ENCODE measurements at places on chromosomes 7 and 10.

- DNase-seq, result no peak
These were observed 138.5 kb upstream of the MGMT start for GRCh38 chr10:129328546-129328945.

- no peak for DNase-seq
These were observed 533.0 kb upstream of the POT1 start for GRCh38 chr7:125462615-125463014.

- no peak for DNase-seq
These were observed 198.6 kb downstream of the TRIL start for GRCh38 chr7:28759475-28759971.

GRCh38 chr10:26520575-26520974, 82.4 kb downstream of the APBB1IP start:
- DNase-seq, result no peak

GRCh38 chr7:41730161-41730560, 27.3 kb upstream of the INHBA start:
- no peak for DNase-seq

DNA sequence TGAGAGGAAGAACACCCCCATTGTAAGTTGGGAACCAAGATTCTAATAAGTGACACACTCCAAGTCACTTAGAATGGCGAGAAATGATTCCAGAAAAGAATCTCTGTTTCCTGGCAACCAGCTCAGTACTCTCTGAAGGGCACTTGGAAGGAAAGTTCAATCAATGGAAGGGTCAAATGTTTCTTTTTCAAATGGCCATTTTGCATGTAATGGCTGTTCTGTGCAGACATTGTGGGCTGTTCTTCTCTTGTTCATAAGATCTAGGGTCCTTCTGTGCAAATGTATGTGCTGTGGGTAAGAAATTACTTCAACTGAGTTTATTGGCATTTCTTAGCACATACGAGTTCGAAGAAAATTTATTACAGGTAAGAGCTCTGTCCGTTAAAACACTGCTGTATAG, 145.3 kb downstream of the EVX1 start:
- no peak for DNase-seq

- no peak for DNase-seq
These were observed 31.4 kb downstream of the PARP12 start for GRCh38 chr7:140031364-140031763.

DNA sequence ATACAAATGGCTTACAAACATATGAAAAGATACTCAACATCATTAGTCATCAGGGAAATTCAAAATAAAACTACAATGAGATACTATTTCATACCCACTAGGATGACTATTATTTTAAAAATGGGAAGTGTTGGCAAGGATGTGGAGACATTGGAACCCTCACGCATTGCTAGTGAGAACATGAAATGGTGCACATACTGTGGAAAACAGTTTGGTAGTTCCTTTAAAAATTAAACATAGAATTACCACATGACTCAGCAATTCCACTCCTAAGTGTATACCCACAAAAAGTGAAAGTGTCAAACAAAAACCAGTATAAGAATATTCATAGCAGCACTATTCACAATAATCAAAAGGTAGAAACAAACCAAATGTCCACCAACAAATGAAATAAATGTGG, 48.5 kb upstream of the SHTN1 start:
- DNase-seq, result no peak

DNA sequence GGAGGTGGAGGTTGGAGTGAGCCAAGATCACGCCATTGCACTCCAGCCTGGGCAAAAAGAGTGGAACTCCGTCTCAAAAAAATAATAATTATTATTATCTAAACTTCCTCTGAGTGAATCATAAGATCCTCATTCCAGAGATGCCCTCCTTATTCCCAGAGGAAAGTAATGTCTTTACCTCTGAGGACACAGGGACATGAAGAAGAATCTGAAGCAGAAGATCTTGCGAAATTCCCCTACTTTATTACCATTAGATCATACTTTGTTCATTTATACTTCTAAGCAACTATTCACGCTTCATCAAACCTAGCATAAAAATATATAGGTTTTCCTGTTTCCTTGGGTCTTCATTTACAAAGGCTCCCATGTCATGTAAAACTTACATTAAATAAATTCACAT, 143.1 kb downstream of the ETV1 start:
- DNase-seq, result no peak

DNA sequence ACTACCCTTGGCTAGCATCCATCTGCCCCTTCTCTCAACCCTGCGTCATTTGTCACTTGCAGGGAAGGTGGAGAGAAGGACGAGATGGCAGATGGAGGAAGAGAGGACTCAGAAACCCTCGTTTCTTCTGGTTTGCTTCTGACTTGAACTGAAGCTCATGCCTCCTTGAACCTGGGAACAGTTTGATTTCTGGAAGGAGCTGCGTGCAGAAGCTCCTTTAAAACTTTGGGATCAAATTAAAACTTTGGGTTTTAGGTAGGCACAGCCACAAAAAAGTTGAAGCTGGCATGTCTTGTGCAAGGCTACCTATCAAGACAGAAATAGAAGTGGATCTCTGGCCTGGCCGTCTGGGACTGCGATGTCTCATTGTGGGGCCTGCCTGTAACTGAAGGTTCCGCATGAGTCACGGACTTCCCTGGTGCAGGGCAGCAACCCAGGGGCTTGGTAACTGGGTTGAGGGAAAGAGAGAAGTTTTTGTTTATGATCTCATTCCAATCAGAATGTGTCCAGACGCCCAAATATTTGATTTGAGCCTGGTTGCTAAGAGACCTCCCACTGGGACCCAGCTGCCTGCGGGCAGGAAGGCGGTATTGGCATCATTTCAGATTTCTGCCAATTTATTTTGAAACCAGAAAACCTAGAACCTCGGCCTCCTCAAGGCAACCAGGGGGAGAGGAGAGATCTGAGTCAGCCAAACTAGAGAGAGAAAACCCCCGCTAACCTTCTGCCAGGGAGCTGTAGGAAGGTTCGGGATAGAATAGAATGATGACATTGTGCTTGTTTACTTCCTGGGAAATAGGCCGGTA, 15.8 kb upstream of the CAMK1D start:
- DNase-seq, result peak; percentile 24

DNA sequence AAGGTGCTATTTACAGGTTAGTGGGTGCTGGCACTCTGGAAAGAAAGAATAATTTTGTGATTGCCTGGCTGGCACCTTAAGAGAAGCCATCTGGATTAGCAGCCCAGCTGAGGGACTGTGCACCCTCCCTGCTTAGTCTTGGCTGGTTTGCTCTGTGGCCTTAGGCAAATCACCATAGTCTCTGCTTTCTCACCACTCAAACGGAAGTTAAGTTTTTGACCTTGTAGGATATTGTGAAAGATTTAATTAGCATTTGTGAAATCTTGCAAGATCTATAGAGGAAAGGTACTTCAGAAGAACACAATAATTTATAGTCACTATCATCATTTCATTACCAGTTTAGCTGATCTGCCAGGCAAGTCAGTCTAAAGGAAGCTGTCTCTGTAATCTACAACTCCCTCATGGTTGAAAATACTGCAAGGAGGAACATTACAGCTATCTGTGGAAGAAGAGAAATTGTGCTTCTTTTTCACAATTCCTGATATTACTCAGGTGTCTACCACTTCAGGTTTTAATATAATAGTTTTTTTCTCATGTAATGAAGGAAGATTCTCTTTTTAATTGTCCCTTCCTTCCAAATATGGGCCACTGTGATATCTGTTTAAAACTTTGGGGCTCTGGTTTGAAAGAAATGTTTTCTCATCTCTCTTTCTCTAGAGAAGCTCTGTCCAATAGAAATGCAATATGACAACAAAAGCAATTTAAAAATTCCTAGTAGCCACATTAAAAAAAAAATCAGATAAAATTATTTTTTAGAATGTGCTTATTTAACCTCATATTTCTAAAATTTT, 219.6 kb downstream of the PTEN start:
- DNase-seq, result no peak

DNA sequence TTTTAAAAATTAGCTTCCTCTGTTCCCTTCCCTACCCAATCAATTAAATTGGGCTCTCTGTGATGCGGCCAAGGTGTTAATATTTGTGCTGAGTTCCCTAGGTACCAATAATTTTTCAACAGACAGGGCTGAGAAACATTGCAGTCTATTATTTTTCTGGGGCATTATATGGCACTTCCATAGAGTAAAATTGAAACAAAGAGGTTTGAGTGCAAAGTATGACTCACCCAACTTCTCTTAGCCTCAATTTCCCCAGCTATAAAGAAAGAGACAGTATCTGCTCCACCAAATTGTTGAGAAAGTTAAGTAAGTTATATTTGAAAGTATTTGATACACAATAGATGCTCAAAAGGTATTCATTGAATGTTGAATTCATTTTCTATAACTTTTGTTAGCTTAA, 74.9 kb downstream of the TES start:
- no peak for DNase-seq

DNA sequence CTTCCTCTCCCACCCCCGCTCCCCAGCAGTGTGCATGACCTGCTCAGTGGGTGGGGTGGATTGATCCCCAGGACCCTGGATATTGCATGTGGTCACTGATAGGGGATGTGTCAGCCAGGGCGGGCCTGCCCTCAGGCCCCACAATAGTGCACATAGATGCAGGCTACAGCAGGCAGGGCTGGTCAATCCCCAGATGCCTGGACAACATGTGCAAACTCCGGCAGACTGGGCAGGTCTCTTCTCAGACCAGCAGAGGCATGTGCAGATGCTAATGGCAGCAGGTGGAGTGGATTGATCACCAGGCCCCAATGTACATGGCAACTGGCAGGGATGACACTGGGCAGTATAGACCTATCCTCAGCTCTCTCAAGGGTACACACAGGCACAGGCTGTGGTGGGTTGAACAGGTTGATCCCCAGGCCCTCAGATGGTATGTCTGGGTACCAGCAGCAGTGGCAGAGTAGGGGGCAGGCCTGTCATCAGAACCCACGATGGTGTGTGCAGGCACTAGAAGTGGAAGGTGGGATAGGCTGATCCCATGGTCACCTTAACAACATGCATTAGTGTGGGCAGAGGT, 98.6 kb downstream of the LANCL2 start:
- no peak for DNase-seq

DNA sequence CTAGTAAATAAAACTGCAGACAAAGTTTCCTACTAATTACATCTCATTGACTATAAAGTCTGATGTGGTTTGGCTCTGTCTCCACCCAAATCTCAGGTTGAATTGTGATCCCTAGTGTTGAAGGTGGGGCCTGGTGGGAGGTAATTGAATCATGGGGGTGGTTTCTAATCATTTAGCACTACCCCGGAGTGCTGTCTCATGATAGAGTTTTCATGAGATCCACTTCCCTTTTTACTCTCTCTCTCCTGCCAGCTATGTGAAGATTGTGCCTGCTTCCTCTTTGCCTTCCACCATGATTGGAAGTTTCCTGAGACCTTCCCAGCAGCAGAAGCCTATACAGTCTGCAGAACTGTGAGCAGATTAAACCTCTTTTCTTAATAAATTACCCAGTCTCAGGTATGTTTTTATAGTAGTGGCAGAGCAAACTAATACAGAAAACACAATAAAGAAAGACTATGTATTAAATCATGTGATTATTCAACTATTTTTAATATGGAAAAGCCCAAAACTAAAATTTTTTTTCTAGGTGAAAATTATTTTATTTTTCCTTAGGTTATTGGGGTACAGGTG, 232.1 kb downstream of the FZD1 start:
- DNase-seq, result no peak

DNA sequence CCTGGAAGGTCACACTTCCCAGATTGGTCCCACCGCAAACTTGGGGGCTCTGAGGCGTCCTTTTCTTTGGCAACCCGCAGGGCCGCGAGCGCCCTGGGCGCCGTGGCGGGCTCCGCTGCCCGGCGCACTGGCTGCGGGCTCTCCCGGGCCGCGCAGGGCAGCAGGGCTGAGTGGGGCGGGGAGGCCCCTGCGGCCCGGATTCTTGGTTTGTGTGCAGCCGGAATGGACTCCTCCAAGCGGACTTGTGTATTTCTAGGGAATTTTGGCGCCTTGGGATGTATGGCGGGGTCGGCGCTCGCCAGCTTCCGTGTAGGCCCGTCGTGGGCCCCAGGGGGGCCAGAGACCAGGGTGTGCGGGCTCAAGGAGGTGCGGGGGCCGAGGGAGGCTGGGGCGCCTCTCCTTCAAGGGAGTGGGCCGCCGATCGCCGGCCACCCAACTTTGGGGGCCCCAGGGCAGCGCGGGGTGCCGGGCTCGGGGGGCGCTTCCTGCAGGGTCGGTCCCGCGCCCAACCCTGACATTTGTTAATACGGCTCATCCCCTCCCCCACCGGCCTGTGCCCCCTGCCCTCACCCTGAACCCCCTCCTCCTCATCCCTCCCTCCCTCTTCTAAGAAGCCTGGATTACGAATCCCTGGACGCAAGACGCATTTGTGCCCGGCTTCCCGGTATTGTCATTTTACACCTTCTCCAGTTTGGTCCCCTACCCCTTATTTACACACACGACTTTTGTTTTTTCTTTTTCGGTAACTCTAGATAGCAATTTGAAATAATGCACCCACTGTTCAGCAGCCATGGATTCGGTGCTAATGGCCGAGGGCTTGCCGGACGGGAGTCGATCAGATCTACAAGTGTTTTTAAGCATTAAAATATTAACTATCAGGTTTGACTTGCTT, 2.5 kb downstream of the TCF7L2 start:
- no peak for DNase-seq

DNA sequence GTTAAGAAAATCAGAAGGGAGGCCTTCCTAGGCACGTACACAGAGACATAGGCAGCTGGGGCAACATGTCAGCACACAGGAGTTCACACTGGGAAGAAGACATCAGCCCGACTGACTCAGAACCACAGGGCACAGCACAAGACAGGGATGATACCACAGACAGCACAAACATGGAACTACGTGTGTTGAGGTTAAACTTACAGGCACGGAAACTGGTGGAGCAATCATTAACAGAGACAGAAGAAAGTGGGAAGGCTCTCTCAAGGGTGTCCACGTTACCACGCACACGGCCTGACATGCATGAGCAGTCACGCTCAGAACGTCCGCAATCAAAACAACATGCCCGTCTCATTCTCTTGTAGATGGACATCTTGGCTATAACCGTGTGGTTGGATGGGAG, 636.4 kb downstream of the KCNMA1 start:
- DNase-seq, result no peak

DNA sequence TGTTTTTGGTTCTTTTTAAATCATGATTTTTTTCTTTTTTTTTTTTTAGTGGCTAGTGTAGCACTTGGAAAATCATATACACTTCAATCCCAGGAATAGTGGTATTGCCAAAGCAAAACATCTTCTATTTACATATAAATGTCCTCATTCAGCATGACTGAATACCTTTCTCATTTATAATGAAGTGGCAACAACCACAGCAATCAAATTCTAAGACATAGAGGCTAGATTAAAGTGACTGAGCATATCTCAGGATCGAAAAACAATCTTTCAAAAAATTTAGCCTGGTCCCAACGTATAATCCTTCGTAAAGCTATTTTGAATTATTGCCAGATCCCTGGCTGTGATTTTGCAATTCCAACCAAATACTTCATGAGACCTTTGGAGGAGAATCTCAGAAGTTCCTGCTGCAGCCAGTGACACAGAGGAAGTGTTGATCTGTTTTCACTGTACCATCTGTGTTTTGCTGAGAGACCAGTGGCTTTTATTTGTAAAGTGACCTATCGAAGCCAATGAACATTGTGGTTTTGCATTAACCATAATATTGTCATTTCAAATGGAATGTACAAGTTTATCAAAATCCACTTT, 29.8 kb upstream of the SP8 start:
- no peak for DNase-seq
